ENCODE measurements at places on chromosomes 3 and 15.

GRCh38 chr15:51621936-51622603, 501 bp downstream of the DMXL2 start:
- H3K27me3 ChIP-seq = no peaks in the 10 kb centered on the region
- no peaks in the 10 kb centered on the region for H3K4me1 ChIP-seq
- peak overlapping the region; percentile 79 for H3K27ac ChIP-seq
- peak; percentile 81 for DNase-seq
- peak overlapping the region; percentile 80 for H3K4me3 ChIP-seq

GRCh38 chr3:72426618-72427397, 421.4 kb downstream of the SHQ1 start:
- H3K27me3 ChIP-seq = no peaks in the 10 kb centered on the region
- no peak overlapping the region for H3K27ac ChIP-seq
- no peaks in the 10 kb centered on the region for H3K36me3 ChIP-seq
- no peak overlapping the region for H3K4me3 ChIP-seq
- no peak for DNase-seq
- H3K4me1 ChIP-seq = no peaks in the 10 kb centered on the region

GRCh38 chr15:49155834-49156627, 632 bp upstream of the COPS2 start:
- peak; percentile 47 for DNase-seq
- no peaks in the 10 kb centered on the region for H3K27me3 ChIP-seq
- peak overlapping the region; percentile 68 for H3K27ac ChIP-seq
- peak overlapping the region; percentile 100 for H3K4me3 ChIP-seq

DNA sequence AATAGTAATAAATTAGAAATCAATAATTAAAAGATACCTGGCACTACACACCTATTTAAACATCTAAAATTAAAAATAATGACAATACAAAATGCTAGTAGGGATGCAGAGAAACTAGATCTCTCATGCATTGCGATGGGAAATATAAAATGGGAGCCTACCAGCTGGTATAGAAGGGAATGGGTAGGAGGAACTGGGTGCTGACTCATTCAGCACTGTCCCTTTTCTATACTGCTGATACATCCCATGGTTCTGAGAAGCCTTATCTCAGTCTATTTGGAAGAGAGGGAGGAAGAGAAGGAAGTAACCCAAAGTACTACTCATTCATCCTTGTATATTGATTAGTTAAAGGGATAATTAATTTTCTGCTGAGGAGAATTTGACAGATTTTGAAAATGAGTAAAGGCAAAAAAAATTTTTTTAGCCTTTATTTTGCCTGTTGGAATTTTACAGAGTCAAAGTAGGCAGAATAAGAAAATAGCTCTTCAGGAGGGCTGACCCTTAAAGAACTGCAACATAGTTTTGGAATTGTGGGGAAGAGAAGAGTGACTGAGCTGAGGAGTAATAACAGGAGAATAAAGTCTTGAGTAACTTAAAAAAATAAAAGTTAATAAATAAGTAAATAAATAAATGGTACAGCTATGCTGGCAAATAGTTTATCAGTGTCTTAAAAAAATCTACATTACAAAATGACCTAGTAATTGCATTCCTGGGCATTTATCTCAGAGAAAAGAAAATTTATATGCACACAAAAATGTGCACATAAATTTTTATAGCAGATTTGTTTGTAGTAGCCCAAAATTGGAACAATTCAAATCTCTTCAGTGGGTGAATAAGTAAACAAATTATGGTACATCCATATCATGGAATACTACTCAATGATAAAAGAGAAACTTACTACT, 15.3 kb upstream of the BHLHE40 start:
- no peaks in the 10 kb centered on the region for H3K27me3 ChIP-seq
- H3K36me3 ChIP-seq = no peaks in the 10 kb centered on the region
- H3K4me3 ChIP-seq = no peak overlapping the region
- DNase-seq = no peak
- no peaks in the 10 kb centered on the region for H3K4me1 ChIP-seq

- H3K27me3 ChIP-seq = no peaks in the 10 kb centered on the region
- no peak overlapping the region for H3K27ac ChIP-seq
- H3K4me1 ChIP-seq = no peaks in the 10 kb centered on the region
- H3K36me3 ChIP-seq = no peaks in the 10 kb centered on the region
Measured at GRCh38 chr3:173275740-173276139, 121.8 kb upstream of the NLGN1 start.

DNA sequence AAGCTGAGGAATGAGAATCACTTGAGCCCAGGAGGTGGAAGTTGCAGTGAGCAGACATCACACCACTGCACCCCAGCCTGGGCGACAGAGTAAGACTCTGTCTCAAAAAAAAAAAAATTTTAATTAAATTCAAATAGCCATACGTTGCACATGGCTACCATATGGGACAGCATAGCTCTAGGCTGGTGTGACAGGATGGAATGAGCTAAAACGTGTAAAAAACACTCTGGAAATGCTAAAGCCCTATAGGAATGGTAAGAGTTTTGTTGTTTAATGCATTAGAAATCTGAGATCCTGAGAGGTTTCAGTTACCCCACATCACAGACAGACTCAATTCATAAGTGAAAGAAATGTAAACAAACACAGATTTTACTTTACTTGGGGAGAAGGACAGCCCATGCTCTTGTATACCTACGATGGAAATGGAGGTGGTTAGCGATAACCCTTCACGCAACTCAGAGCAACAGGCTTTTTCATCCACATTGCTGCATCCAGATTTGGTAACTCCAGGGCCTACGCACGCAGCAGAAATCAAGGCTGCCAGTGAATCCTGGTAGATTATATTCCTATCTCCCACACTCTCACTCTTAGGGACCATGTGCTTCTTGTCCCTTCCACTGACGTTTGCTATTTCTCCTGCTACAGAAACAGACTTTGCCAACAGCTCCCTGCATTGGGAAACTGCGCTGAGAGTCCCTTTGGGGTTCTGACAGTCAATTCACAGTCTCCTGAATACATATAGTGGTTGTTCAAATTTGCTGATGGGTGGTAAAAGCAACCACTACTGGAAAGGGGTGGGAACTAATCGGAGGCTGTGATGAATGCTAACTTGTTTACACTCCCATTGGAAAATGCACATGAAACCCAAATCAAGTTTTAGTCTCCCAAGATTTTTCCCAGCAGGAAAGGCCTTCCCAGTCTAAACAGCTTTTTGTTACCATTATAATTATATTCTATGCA, 3.1 kb downstream of the SH3BP5 start:
- H3K4me3 ChIP-seq = peak overlapping the region; percentile 88
- no peaks in the 10 kb centered on the region for H3K36me3 ChIP-seq
- H3K4me1 ChIP-seq = peaks cover 27% of the 10 kb centered on the region
- H3K27me3 ChIP-seq = no peaks in the 10 kb centered on the region
- peak overlapping the region; percentile 30 for H3K27ac ChIP-seq
- DNase-seq = no peak

All from kidney (tissue), 22 donors.